NCI-H748 treated with DMSO at 0.1 percent for 48 hours (cell line): ENCODE measurements at places on chromosomes 4 and X.
A peak's percentile ranks its signal among the peaks of the same experiment; 100 is the strongest.

DNA sequence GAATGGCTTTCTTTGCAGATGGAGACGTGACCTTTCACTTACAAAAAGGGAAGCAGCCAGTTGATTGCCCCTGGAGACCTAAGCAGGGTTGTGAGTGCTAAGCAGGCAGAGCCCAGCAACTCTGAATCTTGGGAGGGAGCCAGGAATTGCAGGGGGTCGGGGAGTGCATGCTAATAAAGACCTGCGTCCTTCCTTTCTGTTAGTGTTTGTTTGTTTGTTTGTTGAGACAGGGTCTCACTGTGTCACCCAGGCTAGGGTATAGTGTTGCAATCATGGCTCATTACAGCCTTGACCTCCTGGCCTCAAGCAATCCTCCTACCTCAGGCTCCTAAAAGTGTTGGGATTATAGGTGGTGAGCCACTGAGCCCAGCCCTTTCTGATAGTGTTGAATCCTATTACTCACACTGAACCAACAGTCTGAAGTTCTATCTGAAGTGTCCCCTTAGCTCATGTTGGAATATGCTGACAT, 137.4 kb downstream of the CEP135 start:
- DNase-seq: peak; percentile 2

DNA sequence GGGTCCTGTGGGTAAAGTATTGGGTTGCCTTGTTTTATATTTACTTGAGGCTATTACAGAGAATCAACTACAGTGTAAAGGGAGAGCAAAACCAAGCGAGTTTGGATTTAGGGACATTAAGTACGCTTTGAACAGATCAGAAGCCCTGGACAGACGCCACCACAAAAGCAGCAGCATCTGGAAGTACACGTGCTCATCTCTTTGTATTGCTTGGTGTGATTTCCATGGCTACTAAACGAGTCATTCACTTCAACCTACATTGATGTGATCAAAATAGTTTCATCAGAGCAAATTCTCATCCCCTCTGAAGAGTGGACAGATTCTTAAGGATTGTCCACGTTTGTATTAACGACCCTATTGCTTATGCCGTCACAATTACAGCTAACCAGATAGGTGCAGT, 85.1 kb downstream of the SORBS2 start:
- DNase-seq: no peak

DNA sequence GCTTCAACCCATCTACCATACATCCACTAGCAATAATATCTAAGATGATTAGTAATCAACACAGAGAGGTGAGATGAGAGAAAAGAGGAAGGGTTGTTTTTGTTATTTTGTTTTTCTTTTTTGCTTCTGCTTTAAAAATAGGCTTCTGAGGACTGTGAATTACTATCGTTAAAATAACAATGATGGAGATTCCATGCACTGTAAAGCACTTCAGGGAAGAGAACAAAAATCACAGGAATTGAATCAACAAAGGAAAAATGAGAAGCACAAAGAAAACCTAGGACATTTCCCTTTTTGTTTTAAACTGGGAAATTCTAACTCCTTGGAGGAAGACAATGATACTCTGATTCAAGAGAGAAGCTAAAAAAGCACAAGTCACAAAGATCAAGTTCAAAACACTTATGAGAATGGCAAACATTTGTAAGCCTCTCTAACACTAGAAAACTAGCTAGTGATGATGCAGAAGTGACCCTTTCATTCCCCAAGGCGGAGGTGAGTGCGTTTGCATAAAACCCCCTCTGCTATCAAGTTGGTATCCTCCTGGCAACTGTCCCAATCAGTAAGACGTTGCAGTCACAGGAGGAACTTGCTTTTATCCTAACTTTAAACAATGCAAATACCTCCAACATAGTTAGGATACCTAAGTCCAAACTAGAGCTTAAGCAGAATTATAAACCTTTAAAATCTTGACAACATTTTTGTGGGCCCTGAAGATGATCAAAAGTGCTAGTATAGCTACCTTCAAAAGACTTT, 308.5 kb downstream of the CAMK2D start:
- DNase-seq: no peak

DNA sequence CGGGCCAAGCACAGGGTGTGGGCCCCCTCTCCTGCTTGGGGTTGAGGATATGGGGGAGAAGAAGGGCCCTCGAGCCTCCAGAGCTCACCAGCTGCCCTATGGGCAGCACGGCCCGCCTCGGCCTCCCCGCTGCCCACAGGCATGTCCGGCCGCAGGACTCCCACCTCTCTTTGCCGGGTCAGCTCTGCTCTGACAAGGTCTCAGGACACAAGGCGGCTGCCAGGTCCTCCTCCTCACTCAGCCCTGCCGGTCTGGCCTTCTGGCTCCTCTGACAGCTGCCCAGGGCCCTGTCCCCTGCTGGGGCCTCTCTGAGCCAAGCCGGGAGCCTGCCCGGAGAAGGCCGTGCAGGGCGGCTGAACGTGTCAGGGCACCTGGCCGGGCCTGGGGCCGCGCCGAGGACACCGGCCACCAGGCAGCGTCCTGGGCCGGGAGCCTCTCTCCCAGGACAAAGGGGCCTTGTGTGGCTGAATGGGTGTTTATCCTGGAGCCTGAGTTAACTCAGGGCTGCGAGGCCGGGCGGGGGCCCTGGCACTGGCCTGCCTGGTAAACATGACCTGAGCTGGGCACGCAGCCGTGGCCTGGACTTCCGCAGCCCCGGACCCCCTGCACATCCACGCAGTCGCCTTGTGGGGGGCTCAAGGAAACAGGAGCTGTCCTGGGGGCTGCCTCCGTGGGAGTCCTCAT, 25.7 kb downstream of the TACC3 start:
- DNase-seq: no peak

DNA sequence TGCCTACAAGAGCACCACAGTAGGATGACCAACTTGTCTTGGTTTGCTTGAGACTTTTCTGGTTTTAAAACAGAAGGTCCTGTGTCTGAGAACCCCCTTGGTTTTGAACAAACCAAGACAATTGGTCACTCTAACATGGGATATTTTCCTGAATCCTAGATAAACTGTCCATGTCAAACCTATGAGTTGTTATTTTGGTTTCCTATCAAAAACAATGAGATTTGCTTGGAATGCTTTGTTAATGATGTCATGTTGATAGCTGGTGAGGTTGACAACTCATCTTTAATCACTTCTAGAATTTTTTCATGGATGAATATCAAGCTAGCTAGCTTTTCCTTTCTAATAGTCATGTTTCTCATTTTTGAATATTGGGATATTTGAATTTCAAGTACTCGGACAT, 518.3 kb upstream of the ARX start:
- DNase-seq: no peak

GRCh38 chrX:41952102-41952501, 28.7 kb upstream of the CASK start:
- DNase-seq: no peak

DNA sequence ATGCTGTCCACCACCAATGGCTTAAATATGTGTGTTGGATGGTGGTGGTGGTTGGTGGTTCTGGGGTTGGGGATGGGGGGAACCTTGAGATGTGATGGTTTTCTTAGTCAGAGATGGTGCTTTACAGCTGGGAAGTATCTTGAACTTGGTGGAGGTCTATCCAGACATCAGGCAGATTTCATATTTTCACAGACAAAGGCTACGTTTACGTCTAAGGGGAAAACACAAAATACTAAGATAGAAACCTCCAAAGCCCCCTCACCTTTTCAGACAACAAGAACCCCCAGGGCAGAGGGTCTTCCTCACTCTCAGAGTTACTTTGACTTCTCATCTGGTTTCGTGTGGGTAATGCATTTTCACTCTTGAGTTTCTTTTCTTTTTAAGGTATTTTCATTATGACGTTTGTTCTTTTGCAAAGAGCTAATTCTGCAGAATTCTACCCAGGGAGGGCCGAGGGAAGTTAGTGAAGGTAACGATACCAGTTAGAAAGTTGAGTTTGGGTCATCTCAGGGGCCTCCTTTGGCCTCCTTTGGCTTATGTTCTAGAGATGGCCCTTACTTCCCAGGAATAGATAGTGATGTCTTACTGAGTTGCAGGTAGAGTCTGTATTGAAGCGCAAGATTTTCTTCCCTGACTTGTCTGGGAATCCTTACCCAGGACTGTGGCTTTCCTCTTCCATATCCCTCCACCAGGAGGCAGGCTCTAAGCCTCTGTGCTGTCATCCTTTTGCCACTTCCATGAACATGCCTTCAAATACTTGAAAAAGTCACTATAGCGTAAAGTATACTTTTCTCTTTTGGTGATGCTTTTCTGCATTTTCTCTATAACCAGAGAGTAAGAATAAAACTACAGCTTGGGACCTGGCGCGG, 31.9 kb downstream of the RHOH start:
- no peak for DNase-seq

- DNase-seq: no peak
These were observed 34.6 kb downstream of the NWD2 start for GRCh38 chr4:37279121-37279520.

- no peak for DNase-seq
These were observed 168.1 kb downstream of the VSIG4 start for GRCh38 chrX:65871671-65872311.

DNA sequence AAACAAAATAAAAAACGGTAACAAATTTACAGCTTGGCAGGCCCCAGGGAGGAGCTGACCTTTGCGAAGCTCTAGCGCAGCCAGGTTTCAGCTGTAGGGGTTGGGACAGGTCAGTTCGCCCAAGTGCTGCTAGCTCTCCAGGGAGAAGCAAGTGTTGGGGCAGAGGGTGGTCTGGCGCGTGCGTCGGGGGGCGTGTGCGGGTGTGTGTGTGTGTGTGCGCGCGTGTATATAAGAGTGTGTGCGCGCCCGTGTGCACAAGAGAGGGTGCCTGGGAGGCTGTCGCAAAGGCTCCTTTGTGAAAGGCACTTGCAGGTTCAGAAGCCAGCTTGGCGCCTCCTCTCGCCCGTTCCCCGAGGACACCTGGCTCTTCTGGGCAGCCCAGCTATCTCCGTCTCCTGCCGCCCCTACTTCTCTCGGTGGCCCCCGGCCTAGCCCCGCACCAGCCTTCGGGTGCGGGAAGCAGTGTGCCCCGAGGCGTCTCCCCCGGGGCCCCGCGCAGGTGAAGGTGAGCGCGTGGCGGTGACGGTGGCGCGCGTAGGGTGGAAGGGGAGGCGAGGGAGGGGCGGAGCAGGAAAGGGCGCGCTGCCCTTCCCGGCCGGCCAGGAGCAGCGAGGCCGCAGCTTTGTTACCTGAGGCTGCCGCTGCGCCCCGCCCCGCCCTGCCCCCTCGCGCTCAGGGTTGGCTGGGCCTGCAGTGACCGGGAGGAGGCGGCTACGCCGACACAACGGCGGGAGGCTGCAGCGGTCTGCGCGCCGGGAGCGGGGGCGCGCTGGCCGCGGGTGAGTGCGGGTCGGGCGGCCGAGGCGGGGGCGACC, at the start of gene FHDC1:
TSS of gene FHDC1 (plus strand) at position 693 of the 815 bp plus-strand sequence. CDS start 6,735 bp downstream, outside the sequence.
- DNase-seq: peak; percentile 45

DNA sequence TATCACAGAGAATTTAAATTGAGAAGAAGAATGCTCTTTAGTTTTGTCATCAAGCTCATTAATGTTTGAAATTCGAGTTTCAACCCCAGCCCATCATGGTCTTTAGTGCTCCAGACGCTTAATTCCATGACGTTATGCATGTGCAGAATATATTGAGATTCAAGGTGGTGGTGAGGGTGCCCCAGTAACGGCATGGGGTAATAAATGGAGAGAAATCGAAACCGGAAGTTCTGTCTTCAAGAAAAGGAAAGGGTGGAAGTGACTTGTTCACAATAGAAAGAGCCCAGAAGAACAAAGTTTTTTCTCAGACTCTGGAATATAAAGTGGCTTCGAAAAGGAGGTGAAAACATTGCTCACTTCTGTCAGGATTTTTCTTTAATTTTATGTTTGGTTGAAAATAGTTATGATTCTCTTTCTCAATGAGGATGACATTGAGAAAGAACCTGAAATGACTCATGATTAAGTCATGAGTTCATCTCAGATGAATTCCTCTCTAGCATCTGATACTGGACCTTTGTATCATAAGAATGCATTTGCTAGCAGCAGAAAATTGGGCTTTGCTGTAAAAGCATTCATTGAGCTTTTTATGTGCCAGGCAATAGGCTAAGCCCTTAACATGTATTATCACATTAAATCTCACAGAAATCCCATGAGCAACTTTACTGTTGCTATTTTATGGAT, 779 bp upstream of the DDX60L start:
- no peak for DNase-seq

DNA sequence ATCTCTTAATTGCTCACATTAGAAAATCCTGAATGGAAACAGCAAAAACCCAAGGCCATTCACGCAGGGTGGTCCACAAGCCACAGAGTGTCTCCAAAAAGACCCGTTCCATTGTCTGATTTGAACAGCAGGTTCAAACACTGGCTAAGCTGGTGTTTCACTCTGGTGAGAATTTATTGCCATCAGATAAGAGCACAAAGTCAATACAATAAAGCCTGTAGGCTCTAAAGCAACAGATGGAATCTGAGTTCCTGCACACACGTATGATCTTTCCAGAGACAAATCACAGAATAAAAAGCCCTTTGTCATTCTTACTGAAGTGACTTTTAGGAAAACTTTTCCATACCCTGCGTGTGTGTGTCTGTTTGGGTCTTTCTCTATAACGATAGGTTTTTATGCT, 5.1 kb upstream of the SFRP2 start:
- DNase-seq: no peak

DNA sequence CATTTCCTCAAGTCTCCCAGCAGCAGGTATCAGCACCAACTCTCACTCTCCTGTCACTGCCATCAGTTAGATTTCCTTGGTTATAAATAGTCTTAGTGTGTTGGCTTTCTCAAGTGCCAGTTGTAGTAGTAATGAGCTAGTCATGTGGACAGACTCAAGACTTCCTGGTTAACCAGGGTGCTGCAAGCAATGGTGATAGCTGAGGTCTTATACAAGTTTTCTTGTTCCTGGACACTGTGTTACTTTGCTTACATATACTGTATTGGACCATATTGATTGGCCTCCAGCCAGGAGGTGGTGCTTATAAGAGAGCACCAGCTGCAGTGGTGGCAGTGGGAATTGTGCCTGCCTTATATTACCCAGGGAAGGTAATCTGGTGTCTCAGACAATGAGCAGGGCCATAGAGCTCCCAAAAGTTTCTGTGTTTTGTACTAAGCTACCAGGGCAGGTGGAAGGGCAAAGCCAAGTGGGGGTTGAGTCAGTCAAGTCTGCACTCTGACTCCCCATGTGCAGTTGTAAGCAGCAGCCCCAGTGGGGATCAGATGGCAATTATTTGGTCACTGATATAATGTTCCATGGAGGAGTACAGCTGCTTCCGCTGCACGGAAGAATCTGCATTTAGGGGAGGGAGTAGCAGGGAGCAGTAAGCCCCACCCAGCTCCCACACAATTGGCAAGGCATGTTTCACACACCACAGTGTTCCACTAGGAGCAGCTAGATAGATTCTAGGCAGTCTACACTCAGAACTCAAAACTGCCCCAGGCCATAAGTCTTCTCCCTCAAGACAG, 24.1 kb upstream of the ZDHHC15 start:
- DNase-seq: no peak

DNA sequence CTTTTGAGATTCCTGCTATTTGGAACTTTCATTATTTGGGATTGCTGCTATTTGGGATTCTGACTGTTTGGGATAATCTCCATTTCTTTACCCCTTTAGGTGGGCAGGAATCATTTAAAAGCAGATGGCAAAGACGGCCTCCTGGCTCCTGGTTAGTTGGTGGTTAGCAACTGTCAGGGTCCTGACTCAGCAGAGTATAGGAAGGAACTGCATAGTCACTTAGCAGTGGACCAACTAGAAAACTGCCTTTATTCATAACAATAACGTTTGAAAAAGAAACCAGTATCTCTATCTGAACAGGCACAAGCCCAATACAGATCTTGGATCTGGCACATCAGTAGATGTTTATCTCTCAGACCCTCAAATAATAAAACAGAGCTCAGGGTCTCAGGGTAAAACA, 469.7 kb upstream of the FGF16 start:
- DNase-seq: no peak
